Germinal center (tissue), 1 donor: ENCODE measurements at places on chromosomes 5 and 9.

DNA sequence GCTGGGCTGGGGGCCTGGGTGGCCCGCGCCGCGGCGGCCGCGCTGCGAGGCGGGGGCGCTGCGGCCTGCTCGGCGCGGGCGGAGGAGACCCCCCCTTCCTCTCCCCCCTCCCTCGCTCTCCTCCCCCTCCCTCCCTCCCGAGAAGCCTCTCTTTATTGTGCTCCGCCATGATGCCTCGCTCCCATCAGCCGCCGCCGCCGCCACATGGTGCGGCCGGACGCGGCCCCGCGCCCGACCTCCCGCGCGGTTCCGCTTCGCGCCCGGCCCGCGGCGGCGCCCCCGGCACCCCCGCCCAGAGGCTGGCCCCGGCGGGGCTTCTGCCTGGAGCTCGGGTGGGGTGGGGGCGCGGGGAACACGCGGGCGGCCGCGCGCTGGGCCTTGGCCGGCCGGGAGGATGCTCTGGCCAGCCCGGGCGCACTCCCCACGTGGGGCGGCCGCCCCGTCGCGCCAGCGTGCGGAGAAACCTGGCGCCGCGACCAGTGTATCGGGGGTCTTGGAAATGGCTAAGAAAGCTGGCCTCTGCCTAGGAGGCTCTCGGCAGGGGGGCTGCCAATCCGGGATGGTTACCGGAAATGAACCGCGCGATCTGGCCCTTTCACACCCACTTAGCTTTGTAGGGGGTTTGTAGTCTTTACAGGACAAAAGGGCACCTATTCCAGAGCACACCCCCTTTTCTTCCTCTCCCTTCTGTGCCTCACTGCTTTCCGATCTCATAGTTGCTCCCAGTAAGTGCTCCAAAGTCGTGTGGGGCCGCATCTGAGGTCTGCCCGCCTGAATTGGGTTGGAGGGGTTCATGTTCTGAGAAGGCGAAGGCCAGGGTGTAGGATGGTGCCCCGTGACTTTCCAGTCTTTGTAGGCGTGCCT, 1.0 kb downstream of the SET start:
- peak; percentile 77 for DNase-seq

- no peak for DNase-seq
These were observed 566.7 kb upstream of the KLF4 start for GRCh38 chr9:108056084-108056804.

GRCh38 chr5:34411470-34412346, 244.4 kb upstream of the RAI14 start:
- no peak for DNase-seq

- no peak for DNase-seq
These were observed 167.1 kb upstream of the RAI14 start for GRCh38 chr5:34488984-34489383.

DNA sequence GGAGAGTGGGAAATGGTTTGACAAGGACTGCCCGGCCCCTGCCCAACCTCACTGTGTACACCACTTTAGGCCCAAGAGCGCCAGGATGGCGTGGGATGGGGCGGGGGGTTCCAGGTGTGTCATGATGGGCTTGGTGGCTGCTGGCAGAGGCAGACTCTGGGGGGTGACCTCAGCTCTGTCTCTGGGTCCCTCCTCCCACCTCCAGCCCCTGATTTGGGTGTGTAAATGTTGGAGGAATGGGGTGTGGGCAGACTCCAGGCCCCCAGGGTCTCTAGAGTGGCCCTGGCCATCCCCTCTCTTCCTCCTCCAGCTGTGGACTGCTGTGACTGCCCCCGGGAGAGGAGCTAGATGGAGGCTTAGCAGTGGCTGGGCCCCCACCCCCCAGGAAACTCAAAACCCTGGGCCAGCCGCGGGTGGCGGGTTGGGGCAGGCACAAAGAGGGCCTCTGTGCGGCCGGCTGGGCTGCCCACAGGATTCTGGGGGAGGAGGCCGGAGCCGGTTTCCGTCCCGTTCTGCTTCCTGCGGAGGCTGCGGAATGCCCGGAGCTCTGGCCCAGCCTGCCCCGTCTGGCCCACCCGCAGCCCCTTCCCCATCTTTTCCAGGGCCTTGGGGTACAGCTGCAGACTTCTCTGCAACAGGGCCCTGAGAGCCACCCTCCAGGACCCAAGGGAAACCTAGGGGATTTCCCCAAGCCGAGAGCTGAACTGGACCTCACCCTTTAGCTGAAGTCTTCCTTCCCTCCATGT, 23.1 kb downstream of the CXXC5 start:
- DNase-seq = no peak

- no peak for DNase-seq
These were observed 42.5 kb upstream of the SLC9A3 start for GRCh38 chr5:566636-567309.

- no peak for DNase-seq
These were observed 61.6 kb downstream of the SEMA4D start for GRCh38 chr9:89436326-89436725.

GRCh38 chr5:44783634-44784315, 25.0 kb upstream of the MRPS30 start:
- DNase-seq = no peak

GRCh38 chr9:133359399-133360175, 3.2 kb downstream of the SURF2 start:
- no peak for DNase-seq

DNA sequence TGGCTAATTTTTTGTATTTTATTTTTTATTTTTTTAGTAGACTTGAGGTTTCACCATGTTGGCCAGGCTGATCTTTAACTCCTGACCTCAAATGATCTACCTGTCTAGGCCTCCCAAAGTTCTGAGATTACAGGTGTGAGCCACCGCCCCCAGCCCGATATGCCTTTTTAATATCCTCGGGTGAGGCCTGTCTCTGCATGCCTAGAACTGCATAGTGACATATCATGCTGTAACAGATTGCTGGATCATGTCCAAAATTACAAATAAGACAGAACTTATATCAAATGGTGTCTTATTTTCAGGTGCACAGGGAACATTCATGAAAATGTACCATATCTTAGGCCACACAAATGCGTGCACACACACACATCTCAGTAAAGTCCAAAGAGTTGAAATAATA, 39.1 kb upstream of the PJA2 start:
- DNase-seq = no peak

DNA sequence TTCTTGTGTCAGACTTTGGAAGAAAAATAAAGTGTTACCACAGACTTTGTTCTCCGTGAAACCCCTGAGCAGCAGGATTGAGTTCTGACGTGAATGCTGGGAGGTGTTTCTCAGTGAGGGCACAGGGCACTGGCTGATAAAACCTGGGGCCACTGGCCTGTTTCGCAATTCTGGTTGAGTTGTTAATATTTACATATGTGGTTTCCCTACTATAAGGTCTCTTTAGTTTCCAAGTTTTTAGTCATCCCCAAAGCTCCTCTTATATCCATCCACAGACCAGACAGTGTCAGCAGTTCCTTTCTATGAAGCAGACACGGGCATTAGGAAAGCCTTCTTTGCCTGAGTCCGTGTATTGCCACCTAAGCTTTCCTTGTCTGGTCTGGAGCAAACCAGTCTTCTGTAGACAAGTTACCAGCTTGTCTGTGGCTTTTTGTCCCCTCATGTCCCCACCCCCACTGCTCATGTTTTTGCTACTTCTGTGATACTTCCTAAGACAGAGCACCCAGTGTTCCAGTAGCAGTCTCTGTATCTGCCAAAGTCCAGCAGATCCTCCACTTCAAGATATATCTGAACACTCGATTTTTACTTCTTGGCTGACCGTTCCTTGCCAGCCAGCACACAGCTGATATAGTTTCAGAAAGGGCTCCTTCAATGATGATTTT, 42.0 kb downstream of the ACO1 start:
- DNase-seq = no peak

GRCh38 chr9:127180457-127181314, 58.3 kb upstream of the ANGPTL2 start:
- DNase-seq = no peak

- no peak for DNase-seq
These were observed 270.8 kb downstream of the PSAT1 start for GRCh38 chr9:78567693-78568092.

DNA sequence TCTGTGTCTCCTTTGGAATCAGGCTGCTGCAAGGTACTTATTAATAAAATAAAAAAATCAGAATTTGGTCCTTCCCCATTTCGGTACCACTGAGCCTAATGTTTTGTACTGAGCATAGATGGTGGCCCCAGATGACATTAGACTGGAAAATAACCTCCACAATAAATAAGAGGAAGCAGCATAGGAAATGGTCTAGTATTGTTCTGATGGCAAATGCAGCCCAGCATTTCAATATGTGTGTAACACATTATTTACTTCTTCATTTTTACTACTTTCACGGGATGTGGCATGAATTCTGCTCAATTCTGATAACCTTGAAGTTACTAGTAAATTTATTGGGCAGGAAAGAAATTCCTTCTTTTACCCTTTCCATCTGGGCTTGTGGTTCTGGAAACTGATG, 295.6 kb downstream of the ADGRV1 start:
- DNase-seq = no peak

DNA sequence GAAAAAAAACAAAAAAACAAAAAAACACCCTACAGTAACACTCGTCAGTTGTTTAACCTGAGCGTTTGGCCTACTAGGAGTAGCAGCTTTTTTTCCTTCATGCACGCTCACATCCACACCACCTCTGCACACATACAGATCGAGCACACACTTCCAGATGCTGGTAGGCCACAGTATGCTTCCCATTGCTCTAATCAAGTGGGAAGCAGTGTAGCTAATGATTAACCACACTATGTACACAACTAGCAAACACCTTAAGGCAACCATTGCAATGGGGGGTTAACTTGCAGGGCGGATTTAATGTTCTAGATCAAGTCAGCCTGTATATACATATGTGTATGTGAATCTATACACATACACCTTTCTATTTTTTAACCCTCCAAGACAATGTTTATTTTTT, 65.5 kb upstream of the GLRX start:
- no peak for DNase-seq

DNA sequence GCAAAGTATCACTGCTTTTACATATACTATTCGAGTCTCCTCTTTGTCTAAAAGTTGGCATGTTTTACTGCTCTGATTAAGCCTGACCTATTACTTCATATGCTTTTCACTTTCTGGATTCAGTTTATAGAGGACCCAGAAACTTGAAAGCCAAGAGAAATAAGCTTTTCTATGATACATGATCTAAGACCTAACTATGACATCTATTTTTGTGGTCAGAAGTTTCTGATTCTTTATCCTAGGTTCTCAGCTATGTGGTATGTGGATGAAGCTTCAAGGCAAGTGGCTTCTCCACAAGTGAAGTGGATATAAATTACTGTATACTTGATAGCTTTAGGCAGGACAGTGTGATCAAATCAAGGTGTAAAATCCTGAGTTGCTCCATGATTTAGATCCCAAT, 6.3 kb downstream of the EDIL3 start:
- no peak for DNase-seq

DNA sequence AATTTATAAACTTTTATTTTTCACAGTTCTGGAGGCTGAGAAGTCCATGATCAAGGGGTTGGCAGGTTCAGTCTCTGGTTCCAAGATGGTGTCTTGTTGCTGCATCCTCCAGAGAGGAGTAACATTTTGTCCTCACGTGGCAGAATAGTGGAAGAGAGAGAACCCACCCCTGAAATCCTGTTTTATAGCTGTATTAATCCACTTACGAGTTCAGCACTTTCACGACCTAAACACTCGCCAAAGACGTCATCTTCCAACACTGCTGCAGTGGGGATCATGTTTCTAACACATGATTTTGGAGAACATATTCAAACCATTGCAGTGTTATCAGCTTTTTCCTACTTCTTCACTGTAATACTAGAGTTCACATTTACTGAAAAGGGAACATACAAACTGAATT, 233.0 kb upstream of the ATP10B start:
- DNase-seq = no peak

GRCh38 chr5:124764992-124765611, 18.7 kb upstream of the ZNF608 start:
- DNase-seq = no peak

GRCh38 chr9:110802416-110803035, 133.9 kb downstream of the MUSK start:
- no peak for DNase-seq

DNA sequence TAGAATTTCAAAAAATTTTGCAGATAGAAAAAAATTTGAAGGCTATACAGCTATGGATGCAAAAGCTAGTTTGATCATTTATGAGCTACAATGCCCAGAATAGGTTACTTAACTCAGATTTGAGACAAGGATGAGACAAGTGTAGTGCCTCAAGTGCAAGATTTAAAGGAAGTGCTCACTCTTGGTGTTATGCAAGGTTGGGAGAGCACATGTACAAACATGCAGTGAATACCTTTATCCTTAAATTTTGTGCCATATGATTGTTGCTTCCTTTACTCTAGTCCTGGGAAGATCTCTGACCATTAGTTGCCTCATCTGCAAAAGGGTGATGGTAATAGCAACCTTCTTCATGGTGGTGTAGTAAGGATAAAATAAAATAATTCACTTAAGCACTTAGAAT, 31.7 kb upstream of the PPP2R2B start:
- DNase-seq = no peak

DNA sequence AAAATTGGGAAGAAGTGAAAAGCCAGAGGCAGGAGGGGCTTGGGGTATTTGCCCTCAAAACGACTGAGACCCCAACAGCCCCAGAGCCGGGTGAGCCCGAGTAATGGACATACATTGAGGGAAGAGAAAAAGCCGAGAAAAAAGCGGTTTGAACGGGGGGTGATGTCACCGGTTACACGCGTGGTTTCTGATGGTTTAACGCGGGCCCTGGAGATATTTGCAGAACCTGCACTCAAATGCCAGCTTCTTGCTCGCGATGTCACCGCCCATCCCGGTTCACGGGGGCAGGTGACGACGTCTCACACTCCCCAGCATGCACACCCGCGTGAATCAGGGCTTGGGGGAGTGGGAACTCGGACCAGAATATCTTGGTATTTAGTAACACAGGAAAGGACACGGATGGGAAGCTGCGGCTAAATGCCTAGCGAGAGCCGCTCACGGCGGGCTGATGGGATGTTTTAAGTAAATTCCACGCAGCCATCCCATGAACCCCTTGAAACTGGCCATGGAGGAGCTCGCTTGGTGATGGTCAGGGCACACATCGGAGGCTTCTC, 102.0 kb upstream of the RAPGEF1 start:
- DNase-seq = no peak

GRCh38 chr5:60323596-60323995, 376.4 kb downstream of the DEPDC1B start:
- DNase-seq = no peak

DNA sequence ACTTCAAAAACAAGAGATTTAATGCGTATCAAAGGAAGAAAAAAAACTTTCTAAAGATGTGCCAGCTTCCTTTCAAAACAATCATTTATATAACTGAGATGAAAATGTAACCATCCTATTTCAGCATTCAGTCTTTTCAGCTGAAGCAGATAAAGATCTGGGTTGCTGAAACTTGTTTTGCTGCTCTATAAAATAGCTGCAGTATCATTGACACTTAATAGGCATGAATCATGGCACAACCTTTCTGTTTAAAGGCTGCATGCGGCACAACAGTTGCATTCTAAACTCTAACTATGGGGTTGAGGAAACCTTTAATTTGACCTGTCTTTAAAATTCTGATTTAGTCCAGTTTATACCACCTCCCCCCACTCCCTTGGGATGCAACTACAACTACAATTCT, 196.7 kb downstream of the MPDZ start:
- DNase-seq = no peak
